ENCODE measurements at places on chromosomes 2 and 18. TPM values are rescaled to one million over a fixed set of nuclear protein-coding genes. Genes with fewer than 3 reads are reported as not detected.

GRCh38 chr2:18820966-18821365 lies 231.6 kb upstream of the NT5C1B start:
- no peak for DNase-seq

TRIP12 gene
- 257 TPM for total RNA-seq

- DNase-seq = peak; percentile 72
Measured at GRCh38 chr2:63698786-63699548, 110.2 kb downstream of the MDH1 start.

DNA sequence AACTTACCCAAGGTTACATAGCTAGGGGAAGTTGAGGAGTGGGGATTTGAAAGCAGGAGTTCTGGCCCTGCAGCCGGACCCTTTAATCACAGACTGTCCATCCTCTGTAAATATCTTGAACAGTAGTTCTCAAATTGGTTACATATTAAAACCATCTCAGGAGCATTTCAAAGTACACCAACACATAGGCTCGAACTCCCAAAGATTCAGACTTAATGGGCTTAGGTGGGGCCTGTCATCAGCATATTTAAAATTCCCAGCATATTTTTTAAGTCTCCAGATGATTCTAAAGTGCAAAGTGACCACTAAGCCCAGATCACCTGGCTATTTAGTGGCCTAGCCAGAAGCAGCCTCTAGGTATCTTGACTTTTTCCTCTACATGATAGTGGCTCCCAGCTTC lies 192.2 kb downstream of the ZNF385B start:
- no peak for DNase-seq

- no peak for DNase-seq
Measured at GRCh38 chr2:142445551-142446072, 314.8 kb upstream of the LRP1B start.

RFTN2 gene
- not detected for total RNA-seq

DNA sequence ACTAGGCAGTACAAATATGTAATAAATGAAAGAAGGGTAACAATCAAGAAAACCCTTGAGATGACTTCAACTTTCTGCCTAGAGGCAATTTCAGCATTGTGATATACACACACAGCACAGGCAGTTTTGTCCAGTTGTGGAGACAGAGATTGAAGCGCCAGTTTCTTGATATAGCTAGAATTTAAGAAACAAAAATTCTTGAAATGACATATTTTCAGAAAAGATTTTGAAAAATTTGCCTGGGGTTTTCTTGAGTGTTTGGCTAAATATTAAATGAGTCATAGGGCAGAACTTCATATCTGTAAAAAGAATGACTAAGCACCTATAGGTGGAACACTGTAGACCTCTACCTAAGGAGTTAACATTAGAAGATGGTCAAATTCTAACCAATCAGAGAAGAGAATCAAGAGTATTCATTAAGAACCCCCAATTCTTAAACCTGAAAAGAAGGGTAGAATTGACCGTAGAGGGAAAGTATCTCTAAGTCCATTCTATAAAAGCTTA lies 1266.8 kb upstream of the TMEFF2 start:
- no peak for DNase-seq

- DNase-seq = no peak
Measured at GRCh38 chr2:78397198-78397597, 628.3 kb upstream of the REG3G start.

- DNase-seq = no peak
Measured at GRCh38 chr2:143142598-143142997, 13.4 kb downstream of the ARHGAP15 start.

DNA sequence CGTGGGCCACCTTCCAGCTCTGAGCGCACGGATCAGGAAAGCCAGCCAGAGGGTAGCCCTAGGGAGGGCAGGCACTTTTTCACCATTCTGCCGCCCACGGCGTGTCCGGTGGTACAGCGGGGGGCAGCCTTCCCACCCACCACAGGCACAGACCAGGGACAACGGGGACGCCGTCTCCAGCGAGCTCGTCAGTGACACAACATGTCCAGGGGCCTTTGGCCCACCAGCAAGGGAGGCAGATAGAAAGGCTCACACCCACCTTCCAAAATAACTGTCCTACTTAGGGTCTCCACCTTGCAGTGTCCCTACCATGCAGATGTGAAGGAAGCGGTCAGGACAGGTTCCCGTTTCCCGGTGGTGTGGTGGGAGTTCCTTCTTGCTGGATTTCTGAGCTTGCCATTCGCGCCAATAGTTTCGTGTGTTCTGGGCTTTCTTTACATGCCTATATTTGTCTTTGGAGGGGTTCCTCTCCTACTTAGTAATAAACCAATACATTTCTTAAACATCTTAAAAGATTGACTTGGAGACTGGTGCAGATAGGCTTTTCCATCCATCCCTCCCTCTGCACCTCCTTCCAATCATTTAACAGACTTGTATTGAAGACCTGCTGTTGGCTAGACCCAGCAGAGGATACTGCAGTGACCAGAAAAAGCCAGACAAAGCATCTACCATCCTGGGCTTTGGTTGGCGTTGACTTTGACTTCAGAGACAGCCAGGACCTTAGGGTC lies 872 bp downstream of the ASB1 start:
- DNase-seq = no peak

CHAC2 gene
- 10.7 TPM for total RNA-seq

ITGA6 gene
- 49.6 TPM for total RNA-seq

EVA1A gene
- 55.9 TPM for total RNA-seq

GRCh38 chr2:46719487-46719886 lies 196.1 kb downstream of the MCFD2 start:
- DNase-seq = no peak

Measured in HepG2 (cell line).